ENCODE measurements at places on chromosomes 12 and 14.

DNA sequence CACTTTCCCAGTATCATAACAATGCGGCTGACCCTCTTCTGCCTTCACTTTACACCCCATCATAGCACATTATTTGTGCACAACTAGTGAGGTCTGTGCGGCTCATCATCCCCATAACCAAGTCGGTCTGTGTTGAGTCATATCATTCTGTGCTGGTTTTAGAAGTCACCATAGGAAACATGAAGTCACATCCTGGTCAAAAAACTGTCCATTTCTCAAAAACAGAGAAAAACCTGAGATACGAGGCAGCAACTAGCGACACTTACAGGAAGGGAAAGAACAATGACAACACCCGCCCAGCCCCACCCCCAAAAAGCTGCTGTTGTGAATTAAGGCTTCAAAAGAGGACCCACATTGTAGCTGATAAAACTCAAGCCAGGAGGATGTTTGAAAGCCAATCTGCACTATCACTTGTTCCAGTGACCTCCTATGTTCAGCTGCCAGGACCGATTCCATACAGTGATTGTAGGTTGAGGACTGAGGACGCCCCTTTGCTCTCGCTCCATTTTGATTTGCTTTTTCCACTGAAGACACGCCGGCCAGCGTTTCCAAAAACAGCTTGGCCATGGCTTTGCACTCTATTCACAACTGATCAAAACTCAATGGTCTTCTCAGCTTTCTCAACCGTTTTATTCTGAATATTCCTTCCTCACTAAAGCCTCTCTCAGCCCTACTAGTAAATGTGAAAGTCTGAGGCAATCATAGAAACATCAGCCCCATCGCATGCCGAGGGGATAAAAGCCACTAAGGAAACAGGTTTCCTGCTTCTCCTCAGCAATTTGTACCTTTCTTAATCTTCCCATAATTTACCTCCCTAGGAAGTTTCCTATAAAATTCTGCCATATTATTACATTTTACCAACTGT lies 87.5 kb downstream of the DUSP16 start:
- DNase-seq: no peak

DNA sequence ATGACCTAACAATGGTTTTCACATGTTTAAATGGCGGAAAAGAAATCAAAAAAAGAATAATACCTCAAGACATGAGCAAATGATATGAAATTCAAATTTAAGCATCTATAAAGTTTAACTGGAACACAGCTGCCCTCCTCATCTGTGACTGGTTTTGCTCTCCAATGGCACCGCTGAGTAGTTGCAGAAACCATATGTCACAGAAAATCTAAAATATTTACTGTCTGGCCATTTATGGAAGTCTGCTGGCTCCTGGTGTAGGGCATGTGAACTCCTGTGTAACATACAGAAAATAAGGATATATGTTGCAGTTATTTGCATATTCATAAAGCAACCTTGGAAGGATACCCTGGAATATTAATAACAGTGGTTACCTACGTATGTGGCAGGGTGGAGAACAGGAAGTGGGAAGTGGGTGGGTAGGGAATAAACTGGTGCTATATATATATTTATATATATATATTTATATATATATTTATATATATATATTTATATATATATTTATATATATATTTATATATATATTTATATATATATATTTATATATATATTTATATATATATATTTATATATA lies 48.4 kb downstream of the LTBP2 start:
- no peak for DNase-seq

DNA sequence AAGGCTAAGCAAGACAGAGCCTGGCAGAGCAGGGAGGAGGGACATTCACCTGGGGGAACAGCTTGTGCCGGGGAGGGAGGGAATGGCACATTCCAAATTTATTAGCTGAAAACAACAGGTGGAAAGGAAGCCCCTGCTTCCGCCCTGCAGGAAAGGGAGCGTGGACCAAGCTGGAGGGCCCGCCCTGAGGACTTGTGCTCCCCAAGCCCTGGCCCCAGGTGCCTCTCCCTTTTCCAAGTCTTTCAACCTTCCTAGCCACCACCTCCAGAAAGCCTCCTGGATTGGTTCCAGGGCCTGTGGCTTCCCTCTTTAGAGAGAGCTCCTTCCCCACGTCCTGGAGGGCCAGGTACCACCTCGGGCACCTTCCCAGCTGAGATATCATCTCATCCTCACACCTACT lies 2.7 kb downstream of the DEGS2 start:
- no peak for DNase-seq

DNA sequence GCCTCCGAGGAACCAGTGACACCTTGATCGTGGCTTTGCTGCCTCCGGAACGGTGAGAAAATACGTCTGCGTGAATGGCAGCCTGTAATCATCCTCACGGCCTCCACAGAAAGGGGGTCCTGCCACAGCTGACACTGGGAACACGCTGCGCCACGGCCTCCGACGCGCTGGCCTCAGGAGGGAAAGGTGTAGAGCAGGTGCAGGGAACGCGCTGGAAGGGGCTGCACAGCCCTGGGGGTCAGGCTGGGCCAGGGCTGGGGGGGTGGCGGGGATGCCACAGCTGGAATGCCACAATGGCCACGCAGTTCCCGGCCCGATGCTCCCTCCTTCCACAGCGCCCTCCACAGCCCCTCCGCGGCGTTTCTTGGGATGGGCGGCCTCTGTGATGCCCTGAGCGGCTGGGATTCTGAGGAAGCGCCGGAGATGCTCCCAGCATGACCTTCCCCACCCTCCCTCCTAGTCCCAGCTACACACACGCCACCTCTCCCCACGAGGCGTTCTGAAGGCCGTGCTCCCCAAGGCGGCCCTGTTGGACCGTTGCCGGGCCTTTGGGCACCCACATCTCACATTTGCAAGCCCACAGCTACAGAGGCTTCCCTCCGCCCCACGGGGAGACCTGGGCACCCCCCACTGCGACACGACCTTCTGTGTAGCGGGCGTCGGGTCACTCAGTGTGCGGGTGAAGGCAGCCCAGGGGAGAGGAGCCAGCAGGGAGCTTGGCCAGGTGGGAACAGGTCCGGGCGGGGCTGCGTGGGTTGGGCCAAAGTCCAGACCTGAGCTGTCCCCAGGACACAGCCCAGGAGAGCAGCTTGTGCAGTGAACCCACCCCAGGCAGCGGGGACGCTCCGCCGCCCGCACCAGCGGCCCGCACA lies 31.8 kb upstream of the GALNT9 start:
- DNase-seq: no peak

DNA sequence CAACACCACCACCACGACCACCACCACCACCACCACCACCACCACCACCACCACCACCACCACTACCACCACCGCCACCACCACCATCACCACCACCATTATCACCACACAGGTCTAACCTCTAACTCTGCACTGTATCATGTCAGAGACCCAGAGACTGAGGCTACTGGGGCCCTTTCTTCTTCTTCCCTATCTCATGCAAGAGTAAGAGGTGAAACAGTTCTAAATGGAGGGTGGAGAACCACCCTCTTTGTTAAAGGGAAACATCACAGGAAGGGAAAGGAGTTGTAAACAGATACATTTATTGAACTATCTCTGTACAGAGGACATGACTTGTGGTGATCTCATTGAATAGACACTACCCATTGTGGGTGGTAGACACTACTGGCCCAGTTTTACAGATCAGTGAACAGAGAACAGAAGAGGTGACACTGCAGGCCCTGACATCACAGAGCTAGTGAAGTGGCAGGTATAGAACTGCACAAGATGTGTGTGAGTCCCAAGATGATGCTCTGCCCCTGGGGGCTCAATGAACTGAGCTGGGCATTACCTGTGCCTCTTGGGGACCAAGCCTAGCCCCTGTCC lies 91.6 kb downstream of the FOXN3 start:
- no peak for DNase-seq

DNA sequence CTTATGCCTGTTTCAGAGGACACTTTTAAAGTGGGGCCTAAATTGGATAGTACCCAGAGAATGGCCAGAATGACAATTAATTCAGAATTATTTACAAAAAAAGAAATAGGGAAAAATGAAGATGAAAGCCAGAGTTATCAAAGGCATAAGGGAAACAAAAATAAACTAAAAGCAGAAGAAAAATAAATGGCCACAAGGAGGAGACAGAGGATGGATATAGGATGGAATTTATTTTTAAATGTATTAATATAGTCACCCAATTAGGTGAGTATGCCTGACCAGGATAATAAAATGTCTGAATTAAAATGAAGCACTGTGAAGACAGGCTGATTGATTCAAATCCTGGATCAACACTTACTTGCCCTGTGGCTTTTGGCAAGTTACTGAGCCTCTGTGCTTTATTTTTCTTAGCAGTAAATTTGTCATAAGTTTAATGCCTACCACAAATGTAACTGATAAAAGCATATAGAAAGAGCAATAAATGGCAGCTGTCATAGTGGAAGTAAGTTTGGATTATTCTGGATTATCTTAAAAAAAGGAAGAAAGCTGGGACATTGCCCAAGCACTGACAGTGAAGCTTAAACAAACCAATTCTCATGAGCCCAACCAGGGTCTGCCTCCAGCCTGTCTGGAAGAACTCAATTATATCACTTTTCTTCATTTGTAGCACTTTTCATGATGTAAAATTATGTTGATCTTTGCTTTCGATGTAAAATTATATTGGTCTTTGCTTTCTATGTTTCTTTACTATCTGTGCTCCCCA lies 3.5 kb downstream of the CLEC9A start:
- DNase-seq: peak; percentile 83

DNA sequence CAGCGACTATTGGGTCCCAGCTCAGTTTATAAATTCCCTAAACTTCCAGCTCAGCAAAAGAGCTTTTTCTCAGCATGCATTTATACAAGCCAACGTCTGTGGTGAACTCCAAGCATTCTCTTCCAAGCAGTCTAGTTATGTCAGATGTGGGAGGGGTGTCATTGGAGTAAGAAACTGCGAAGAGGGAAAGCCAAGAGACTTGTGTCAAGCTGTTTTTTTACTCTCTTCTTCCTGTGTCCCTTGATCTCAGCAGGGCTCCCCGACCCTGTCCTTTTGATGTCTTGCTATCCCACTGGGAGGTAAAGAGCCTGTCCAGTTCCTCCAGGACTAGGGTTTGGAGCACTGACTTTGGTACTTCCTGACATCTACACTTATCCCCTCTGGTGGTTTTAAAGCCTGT lies 69.0 kb downstream of the PPM1H start:
- no peak for DNase-seq

DNA sequence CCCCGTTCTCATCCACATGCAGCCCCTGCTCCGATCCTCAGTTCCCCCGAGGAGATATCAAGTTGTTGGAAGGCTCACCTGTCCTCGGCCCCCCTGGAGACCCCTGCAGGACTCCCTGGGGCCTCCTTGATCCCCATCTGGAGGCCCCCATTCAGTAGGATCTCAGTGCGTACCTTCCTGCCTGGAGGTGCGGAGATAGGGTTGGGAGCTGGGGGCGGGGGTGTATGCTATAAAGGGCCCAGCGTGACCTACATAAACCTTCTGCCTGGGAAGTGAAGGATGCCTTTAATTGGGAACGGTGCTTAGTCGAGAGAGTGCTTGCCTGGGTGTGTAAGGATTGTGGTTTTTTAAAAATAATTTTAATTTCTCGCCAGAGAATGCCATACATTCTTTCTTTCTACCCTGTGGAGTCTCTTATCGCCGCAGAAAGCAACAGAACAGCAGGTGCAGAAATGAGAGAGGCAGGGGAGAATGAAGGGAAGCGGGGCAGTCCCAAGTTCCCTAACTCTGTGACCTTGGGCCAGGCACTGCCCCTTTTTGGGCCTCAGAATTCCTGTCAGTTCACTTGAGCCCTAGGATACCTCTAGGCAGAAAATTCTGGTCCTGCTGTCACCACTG lies 153.7 kb downstream of the TSPAN9 start:
- no peak for DNase-seq

GRCh38 chr14:103543140-103543539 lies 14.1 kb downstream of the TRMT61A start:
- no peak for DNase-seq

DNA sequence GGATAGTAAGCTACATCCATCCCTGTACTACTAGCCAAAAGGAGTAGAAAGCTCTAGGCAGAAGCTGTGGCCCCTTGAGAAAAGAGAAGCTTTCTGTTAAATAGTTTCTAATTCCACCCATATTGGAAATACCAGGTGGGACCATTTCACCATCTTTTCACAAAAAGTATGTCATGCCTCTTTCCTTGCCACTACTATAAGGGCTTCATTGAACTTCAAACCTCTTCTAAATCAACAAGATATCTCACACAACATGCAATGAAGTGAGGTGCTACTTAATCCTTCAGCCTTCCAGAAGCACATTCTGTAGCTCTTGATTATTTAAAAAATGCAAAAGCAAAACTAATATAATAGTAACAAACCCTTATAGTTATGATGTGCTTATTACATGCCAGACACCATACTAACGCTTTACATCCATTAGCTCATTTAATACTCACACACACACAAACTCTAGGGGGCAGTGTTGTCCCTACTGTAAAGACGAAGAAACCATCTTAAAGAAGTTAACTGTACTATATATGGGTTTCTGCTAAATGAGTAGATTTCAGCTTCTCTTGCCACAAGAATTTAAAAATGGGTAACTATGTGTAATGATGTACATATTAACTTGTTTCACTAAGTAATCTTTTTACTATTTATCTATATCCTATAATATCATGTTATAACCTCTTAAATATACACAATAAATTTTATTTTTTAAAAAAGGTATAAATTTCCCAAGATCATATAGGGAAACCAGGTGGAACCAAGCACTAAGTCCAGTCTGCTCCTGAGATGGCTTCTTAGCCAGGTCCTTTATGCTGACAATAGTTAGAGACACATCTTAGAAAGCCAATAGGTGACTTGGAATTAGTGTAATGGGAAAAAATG lies 124.4 kb downstream of the RPS29 start:
- peak; percentile 59 for DNase-seq

DNA sequence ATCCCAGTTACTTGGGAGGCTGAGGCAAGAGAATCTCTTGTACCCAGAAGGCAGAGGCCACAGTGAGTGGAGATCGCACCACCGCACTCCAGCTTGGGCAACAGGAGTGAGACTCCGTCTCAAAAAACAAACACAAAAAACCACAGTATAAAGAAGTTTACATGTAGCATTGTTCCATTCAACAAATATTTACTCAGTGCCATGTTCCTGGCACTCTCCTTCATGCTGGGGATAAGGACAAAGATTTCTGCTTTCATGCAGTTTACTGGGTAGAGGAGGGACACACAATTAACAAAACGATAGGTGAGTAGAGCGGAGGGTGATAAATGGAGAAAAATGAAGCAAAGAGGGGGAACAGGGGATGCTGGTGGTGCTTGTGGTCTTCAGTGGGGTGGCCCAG lies 68.2 kb upstream of the OVCH1 start:
- no peak for DNase-seq

DNA sequence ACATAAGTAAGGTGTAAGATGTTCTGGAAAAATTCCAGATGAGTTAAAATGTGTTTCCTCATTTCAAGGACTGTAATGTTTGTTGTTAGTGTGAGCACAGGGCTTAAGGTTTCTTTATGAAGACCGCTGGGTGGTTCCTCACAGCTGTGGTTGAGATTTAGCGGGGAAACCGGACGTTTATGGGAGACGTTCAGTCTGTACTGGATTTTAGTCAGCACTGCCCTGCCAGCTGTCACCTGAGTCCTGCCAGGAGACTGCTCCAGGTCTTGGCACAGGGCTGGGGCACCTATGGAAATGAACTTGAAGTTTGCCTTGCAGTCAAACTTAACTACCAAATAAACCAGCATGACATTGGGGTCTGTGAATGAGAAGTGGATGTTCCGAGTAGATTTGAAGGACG lies 555.2 kb downstream of the DIO2 start:
- DNase-seq: no peak

All from inflammatory macrophage treated with lipopolysaccharide for 1 hour (primary cell).